ENCODE measurements at places on chromosomes 2 and 18.

- no peak for DNase-seq
Measured at GRCh38 chr2:39407516-39408296, 29.4 kb downstream of the MAP4K3 start.

DNA sequence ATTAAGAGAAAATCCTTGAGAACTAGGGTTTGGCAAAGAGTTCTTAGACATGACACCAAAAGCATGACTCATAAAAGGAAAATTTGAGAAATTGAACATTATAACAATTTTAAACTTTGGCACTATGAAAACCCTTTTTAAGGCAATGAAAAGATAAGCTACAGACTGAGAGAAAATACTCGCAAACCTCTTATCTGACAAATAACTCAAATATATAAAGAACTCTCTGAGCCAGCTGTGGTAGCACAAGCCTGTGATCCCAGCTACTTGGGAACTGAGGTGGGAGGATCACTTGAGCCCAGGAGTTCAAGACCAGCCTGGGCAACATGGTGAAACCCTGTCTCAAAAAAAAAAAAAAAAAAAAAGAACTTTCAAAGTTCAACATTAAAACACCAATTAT lies 70.5 kb downstream of the FAM168B start:
- DNase-seq, result no peak

DNA sequence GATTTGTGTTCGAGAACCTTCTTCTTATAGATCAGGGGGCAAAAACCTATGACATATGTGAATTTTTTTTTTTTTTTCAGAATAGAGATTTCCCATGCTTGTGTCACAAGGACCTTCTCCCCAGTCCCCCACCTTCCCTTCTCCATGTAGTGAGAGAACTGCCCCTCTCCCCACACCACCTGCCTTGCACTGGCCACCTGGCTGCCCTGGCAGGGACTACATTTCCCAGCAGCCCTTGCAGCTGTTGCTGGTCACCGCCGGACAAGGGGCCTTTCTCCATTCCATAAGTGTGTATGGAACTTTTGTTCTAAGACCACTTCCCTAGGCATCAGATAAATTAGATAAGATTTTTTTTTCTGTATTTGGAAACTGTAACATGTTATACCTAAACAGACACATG lies 22.2 kb downstream of the MBP start:
- no peak for DNase-seq

DNA sequence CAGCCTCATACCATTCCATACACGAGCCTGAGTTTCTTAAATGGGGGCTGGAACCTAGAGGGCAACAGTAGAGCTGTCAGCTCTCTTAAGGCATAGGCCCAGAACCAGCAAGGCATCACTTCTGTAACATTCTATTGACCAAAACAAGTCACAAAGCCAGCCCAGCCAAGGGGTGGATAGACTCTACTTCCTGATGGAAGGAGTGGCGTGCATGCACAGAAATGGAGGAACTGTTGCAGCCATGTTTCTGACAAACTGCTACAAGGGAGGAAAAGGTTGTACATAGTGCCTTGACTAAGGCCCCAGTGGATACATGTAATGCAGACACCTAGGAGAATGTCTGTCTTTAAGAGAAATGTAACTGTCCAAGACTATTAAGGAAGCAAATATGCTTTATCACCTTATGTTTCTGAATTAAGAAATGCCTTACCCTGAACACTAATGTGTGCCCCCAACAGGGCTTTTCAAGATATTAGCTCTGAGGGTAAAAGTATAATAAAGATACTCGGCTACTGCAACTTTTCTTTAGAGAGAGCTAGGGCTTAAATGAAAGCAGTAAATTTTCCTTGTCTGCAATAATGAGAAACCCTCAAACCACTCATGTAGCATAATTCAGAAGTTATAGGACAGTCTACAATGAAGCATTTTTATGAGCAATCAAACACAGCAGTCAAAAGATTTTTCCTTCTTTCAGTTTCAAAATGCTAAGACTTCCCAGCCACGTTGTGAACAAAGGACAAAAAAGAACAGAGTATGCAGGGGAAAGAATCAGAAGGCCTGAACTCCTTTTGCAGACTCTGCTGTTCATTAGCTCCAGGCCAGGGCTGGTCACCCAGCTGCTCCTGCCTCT lies 35.1 kb upstream of the CDC42EP3 start:
- DNase-seq, result no peak

- DNase-seq, result no peak
Measured at GRCh38 chr2:58701688-58702301, 460.7 kb upstream of the FANCL start.

DNA sequence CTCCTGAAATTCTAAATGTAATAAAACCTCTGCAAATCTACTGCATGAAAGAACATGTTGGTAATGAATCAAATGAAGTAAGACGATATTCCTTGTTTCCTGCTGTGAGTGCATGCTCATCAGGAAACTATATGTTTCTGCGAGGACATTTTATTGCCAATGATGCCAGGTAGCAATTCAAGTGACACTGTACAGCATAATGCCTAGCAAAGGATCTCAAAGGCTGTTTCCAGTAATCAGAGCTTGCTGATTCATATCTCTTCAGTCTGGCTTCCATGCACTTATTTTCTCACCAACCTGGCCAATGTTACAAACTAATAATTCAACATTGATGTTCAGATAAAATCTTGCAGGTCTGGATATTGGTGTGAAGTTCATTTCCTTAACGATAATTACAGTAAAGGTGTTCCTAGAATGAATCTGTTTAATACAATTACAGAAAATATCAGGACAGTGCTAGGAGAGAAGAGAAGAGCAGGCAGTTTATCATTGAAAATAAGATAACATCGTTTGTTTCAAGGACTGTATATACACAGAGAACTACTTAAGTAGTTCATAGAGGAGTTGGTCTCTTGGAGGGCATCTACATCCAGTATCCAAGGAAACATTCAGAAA lies 568.5 kb upstream of the SOX11 start:
- no peak for DNase-seq

- DNase-seq, result no peak
Measured at GRCh38 chr2:197097578-197098366, 171.3 kb upstream of the PGAP1 start.

DNA sequence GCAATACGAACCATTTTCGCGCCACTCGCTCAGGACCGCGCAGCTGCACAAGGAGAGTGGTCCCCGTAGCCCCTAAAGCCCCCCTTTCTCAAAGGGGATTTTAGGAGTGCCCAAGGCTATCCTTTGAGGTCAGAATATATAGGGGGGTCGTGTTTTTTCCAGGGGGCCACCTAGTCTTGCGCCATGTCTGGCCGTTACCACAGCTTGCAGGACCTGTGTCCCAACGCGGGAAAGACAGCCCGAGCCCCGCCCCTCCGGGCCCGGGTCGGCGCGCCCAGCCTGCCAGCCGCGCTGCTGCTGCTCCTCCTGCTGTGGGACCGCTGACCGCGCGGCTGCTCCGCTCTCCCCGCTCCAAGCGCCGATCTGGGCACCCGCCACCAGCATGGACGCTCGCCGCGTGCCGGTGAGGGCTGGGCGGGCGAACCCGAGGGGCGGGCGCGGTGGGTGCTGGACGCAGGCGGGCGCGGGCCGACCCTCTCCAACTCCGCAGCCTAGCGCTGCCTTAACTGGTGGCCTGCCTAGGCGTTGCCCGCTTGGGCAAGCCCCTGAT lies at the start of gene CDCA7:
CDCA7 (plus strand) TSS at position 291 of the 550 bp plus-strand sequence; CDS start at position 383, 92 bp downstream.
- DNase-seq, result peak; percentile 86

DNA sequence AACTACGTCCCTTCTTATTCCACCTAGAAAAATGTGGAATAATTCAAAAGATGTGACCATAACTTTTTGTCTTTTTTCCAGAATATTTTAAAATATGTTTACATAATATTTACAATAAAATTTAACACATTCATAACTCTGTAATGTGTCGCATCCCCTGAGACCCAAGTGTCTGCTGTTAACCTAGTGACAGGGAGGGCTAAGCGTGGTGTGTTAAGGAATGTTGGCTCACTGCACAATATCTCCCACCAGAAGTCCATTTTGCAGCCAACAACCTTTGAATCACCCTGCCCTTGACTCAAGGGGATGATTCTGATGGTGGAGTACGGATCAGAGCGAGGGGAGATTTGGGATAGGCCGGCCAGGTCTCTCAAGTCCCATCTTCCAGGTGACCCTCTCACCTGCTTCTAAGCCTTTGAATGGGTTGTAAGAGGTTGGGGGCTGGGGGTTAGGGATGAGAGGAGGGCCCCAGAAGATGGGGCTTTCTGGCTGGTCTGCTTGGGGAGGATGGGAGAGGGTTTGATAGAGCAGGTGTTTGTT lies 43.3 kb downstream of the SERTAD2 start:
- no peak for DNase-seq

DNA sequence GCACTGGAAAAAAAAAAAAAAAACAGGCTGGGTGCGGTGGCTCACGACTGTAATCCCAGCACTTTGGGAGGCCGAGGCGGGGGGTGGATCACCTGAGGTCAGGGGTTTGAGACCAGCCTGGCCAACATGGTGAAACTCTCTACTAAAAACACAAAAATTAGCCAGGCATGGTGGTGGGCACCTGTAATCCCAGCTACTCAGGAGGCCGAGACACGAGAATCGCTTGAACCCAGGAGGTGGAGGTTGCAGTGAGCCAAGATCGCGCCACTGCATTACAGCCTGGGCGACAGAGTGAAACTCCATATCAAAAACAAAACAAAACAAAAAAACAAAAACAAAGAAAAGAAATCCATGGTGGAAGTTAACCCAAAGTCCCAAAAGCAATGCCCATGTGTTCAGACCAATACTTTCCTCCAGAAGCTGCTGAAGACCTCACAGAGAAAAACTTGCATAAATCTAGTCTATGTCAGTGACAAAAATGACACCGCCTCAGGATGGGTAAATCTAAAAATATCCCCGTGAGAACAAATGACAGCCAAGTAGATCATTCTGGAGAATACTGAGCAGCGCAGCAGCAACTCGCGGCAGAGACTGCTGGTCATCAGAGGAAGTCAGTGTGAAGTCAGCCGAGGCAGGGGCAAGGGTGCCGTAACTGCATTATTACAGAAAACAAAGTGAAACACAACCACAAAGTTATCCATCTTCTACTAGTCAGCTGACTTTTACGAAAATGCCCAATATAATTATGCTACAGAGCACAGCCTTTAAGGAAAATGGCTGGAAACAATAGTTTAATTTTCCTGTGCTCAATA lies 41.0 kb downstream of the LPIN2 start:
- DNase-seq, result no peak

- DNase-seq, result no peak
Measured at GRCh38 chr18:30763902-30764350, 278.6 kb downstream of the DSC3 start.

DNA sequence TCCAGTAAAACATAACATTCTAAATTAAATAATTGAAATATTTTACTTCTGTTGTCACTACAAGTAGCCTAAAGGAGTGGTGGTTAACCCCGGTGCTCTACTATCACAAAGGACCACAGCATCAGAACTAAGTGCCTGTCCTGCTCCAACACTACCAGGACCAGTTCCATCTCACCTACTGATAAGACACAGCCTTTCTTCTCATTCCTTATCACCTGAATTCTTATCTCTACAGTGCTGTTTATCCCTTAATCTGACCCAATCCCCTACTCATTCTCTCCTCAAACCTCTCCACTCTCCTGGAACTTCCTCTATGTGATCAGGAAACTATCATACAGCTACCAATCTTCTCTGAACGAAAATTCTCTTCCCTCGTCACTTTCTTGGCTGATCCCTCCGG lies 80.2 kb downstream of the ITSN2 start:
- DNase-seq, result no peak

- DNase-seq, result no peak
Measured at GRCh38 chr2:189022053-189022481, 47.9 kb downstream of the COL3A1 start.

GRCh38 chr2:235358981-235359471 lies 134.8 kb upstream of the AGAP1 start:
- no peak for DNase-seq

DNA sequence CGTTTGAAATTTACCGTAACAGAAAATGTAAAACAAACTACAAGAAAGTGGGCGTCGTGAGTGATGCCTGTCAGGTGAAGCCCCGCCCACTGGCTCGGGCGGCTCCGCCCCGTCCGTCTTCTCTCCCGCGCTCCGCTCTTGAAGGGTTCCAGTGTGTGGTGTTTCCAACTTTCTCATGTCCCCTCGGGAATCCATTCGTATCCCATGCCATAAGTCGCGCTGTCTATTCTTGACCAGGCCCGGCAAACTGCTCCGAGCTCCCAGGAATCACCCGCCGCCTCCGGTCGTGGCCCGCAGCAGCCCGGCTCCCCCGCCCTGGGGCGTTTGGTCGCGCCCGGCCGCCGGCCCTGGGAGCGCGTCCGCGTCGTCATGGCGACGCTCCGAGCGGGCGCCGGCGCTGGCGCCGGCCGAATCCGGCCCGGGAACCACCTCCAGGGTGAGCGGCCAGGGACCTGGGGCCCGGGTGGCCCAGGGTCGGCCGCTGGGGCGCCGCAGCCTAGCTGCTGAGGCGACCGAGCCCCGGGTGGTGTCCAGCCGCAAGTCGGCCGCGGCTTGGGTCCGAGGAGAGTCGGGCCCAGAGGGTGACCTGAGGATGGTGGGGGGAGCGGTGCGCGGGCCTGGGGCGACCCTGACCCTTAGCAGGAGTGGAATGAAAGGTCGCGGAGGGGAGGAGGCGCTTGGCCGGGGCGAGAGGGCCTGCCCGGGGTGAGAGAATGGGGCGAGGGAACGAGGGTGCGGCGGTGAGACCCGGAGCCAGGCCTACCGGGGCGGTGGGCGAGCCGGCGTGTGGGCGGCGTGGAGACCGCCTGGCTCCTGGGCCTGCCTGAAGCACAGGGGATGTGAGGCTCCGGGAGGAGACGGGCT lies at the start of gene CFAP221:
CFAP221 (plus strand) TSS at position 375 of the 864 bp plus-strand sequence. CDS start 1,683 bp downstream, outside the sequence.
- peak; percentile 72 for DNase-seq

- DNase-seq, result no peak
Measured at GRCh38 chr18:23263551-23264235, 128.4 kb downstream of the CABLES1 start.

DNA sequence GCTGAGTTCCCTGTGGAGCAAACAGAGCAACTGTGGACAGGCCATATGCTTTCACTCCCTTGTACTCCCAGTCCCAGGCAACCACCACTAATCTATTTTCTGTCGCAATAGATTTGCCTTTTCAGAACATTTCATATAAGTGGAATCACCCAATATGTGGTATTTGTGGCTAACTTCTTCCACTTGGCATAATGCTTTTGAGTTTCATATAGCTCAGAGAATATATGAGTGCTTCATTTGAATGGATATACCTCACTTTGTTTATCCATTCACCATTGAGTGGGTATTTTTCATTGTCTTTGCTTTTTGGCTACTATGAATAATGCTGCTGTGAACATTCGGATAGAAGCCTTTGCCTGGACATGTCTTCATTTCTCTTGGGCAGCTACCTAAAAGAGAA lies 151.9 kb downstream of the CERS6 start:
- no peak for DNase-seq

DNA sequence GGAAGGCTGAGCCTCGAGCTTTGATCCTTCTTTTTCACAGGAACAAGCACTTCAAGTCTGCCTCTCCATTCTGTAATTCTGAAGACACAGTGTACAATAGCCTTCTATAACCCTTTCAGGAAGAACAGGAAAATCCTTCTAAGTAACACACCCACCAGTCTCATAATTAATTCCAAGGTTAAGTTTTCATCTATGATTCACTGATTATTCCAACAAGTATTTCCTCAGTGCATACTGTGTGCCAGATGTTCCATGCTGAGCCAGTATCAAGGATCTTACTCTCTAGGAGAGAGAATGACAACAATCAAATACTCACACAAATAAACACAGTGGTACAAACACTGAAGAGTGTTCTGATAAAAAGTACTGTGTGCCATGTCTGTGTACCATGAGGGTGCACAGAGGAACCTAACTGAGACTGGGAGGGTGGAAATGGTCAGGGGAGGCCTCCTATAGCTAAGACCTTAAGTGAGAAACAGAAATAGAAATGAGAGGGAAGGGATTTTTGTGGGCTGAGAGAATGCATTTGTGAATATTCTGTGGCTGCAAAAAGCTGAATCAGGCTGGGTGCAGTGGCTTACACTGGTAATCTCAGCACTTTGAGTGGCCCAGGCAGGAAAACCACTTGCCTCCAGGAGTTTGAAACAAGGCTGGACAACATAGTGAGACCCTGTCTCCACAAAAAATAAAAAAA lies 7.3 kb upstream of the MTLN start:
- no peak for DNase-seq

Data from HuH-7 (cell line).